ENCODE measurements at places on chromosomes 12 and 14.

- no peak for DNase-seq
Measured at GRCh38 chr12:46043972-46044520, 53.7 kb upstream of the SCAF11 start.

DNA sequence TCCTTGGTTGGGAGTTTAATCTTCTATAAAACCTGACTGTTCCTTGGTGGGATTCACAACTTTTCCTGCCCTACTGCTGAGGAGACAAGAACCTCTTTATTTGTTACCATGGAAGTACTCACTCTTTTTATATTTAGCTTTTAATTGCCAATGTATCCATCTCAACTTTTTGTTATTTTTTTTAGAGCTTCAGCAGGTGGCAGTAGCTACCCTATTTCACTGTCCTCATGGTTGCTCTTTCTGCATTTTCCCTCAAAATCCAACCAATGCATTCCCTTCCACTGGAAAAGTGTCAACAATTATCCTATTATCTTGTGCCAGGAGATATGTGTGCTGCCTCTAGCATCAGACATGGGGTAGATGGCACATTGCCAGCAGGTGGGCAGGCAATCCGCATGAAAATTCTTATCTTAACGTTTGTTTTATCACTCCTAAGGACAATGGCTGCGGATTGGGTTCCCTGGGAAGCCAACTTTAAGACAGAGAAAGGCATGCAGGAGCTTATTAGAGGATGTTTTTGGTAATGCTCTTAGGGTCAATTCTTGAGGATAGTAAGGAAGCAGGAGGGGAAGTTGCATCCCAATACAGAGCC is 406.4 kb downstream of the SNAPC1 start:
- no peak for DNase-seq

DNA sequence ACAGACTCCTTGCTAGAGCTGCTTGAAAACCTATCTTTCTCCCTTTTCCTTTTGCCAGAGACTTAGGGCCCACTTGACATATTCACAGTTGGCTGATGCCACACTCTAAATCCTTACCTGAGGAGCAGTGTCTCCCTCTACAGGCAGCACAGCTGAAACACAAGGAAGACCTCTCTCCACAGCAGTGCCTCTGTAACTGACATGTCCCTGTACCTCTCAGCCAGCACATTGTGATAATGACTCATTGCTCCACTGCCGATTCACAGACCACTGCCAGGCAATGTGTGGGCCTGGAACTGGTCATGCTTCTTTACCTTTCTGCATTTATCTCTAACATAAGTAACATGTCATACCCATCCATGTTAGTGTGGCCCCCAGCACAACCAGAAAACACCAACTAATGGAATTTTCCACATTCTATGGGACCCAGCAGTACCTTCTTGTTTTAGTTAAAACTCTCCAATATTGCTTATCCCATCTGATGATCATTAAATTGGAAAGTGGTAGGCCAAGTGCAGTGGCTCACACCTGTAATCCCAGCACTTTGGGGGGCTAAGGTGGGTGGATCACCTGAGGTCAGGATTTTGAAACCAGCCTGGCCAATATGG is 56.5 kb downstream of the GTF2A1 start:
- peak; percentile 72 for DNase-seq

DNA sequence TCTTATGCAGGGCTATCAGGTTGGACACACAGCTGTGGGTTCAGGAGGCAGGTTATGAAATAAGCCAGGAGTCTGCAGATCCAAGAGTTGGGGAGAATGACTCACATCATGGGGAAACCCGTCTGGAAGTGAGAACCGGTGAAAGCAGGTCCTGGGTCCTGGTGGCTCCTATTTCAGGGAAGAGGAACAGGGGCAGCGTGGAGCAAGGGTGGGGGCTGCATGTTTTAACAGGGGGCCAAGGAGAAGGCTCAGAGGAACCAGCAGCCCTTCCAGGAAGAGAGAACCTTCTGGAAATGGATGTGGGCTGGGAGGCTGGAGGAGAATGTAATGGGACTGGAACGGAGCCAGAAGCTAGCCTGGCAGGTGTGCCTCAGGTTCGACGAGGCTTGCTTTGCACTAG is 7.8 kb upstream of the KRT74 start:
- no peak for DNase-seq

GRCh38 chr12:117718559-117718958 is 250.2 kb downstream of the KSR2 start:
- DNase-seq = no peak

- no peak for DNase-seq
Measured at GRCh38 chr14:100818221-100818699, 7.7 kb upstream of the MEG3 start.

DNA sequence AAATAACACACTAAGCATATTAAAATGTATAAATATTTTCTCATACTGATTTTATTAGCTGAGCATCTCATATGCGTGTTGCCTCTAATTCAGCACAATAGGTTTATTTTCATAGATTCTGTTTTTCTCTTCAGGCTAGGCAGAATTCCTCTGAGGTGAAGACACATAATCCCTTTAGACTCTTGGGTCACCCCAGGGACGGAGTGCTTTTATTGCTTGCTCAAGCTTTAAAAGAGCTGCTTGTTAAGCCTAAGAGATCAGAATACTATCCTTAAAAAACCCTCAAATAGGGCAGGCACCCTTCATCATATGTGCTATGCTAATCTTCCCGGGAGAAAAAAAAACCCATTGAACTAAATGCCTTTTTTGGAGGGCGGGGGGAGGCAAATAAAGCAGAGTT is 390.1 kb downstream of the KCNH5 start:
- DNase-seq = no peak

DNA sequence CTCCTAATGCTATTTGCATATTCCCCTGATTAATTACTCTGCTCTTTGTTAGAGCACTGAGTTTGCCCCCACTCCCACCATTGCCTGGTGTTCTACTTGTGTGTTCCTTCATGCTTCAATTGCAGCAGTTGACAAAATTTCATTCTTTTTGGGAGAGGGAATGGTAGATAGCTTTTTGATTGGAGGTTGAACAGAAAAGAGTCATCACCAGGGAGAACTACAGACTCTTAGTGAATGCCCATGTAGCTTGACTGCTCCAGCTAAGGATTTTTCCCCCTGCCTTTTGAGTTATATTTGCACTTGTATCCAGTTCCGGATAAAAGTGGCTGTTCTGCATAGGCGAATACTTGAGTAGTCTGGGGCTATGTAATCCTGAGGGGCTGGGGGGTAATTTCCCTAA is 183.9 kb downstream of the ETNK1 start:
- no peak for DNase-seq

DNA sequence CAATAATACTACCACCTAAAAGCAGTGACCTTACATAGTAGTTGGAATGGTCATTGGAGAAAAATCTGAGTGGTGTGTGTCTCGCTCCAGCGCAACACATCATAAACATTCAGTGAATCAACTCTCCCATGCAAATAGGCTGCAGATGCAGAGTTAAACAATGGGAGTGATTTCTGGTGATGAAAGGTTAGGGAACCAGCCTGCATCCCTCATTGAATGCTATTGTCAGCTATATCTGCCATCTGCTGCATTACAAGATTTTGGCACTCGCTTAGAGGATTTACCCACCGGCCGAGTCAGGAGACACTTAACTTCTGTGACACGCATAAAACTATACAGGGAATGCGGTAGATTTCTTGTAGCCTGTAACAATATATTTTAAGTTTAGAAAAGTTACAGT is 900.9 kb downstream of the FLRT2 start:
- no peak for DNase-seq

DNA sequence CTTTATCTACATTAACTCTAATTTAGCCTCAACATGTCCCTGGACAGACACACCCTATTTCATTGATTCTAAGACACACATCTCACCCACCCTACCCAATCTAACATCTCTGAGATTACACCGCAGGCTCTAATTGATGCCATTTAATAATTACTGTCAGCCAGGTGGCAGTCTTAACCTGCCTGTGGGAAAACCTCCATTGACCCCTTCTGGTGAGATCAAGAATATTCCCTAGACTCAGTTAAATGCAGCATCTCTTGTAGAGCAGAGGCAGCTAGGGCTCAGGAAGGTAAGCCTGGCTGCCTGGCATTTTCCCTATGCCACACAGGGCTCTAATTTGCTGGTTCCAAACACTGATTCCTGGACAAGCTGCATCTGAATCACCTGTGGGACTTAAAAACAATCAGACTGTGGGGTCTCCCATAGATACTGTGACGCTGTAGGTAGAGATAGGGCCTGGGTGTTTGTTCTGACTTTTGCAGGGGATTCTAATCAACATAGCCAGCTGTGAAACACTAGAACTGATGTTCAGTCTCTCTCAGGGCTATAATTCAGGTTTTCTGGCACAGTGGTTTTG is 14.3 kb downstream of the MCRS1 start:
- DNase-seq = peak; percentile 72

DNA sequence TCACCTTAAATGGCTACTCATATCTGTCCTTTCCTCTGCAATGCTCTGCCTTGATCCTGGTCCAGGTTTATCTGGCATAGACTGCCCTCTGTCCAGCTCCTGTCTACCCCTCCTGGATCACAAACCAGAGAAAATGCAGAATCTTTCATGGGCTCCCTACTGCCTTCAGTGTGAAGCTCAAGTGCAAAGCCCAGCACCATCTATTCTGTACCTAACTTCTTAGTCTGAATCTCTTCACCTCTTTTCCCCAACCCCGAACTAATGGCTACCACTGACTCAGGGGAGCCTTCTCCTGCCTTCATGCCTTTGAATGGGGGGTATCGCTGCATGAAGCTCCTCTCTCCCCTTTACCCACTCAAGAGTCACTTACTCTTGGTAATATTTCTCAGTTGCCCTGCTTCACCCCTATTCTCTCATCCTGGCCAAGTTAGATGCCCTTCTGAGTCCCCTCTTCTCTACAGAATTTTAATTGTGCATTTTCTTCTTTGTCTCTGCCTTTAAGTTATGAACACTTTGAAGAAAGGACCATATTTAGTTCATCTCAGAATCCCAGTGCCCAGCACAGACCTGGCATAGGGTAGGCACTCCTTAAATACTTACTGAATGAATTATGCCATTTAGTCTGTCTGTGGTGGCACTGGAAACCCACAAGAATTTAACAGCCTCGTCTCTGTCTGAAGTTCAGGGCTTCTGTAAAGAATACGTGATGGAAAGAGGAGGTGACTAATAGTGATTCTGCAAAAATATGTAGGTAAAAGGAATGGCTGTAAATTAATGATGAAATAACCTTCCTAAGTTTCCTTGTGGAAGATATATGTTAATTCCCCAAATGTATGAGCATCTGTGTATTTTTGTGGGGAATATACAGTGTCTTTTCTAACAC is 191.3 kb upstream of the AMIGO2 start:
- no peak for DNase-seq

DNA sequence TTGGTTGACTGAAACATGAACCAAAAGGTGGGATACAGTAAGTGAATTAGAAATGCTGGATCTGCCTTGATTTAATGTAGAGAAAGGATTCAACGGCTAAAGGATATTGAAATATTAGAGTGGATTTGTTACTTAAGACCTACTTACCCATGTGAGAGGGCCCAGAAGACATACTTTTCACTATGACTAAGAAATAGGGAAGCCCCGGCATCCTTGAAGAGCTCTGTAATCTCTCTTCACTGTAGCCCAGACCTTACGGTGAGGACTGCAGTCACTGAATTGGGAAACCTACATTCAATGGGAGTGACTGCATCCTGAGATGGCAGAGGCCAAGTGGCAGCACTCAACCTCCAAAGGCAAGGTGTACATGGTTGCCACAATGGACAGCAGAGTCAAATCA is 52.5 kb downstream of the KANSL2 start:
- no peak for DNase-seq

DNA sequence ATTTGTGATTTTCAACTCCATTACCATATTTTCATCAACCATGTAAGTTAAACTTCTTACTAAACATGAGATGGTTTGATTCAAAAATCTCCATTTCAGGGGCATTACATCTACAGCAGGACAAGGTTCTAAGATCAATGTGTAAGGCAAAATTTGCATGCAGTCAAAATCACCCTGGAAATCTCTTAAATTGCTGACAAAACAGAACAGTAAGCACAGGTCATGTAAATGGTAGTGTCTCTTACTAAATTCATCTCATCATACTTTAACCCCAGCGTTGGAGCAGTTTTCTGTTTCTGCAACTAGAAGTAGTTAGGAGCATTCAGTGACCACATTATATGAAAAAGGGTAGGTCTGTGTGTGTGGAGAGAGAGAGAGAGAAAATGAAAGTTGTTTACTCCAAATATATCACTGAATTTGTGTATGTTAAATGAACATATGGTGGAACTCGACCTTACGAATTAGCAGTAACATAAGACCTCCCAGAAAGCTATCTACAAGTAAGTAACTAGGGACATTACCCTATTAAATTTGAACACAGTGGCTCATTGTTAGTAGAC is 227.5 kb downstream of the SSPN start:
- DNase-seq = no peak

DNA sequence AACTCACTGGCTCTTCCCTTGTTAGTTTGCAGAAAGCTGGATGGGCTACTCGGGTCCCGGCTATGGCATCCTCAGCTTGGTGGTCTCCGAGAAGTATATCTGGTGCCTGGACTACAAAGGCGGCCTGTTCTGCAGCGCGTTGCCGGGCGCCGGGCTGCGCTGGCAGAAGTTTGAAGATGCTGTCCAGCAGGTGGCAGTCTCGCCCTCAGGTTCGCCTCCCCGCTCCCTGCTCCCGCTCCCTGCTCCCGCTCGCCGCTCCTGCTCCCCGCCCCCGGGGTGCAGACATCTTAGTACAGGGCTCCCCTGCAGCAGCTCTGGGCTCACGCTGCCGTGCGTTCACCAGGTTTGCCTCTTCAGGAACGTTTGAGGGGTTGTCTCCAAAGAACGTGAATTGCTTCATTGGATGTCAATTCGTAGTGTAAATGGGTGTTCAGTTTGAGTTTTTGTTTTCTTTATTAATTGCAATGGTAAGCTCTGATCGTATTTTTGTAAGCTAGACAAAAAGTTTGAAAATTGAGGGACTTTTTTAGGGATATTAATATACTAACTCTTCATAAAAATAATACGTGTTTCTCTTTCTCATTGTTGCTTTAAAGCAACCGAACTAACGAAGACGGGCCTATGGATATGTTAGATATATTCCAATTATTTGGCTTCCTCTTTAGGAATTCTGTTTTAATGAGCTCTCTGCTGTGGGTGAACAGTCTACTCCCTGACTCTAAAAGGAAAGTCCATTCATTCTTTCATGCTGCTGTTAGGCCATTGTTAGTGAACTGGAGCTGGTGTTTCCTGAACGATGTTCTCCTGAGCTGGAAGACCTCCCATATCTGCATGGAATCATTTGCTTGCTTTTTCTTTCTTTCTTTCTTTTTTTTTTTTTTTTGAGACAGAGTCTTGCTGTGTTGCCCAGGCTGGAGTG is 71.3 kb downstream of the ANKRD9 start:
- peak; percentile 90 for DNase-seq

DNA sequence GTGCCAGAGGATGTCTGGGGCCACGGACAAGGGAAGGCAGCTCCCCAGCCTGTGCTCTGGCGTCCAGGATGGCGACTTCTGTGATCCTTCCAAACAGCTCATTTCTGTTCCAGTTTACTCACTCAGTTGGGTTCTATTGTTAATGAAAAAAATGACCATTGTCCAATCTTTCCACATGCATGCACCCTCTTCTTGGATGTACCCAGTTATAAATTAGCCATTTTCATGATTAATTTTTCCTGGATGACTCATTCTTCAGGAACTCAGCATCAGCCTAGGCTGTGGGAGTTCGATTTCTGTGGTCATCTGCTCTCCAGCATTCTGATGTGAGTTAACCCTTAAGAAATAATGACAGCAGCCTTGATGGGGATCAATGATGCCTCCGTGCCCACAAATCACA is 926.8 kb downstream of the BCL11B start:
- no peak for DNase-seq

Data from germinal center (tissue), 1 donor.